ENCODE measurements at places on chromosomes 4 and X. TPM values are rescaled to one million over a fixed set of nuclear protein-coding genes. Genes with fewer than 3 reads are reported as not detected.

GRCh38 chr4:110830461-110830860 lies 207.6 kb upstream of the PITX2 start:
- no peaks in the 10 kb centered on the region for H3K36me3 ChIP-seq
- H3K27ac ChIP-seq: no peak overlapping the region
- H3K27me3 ChIP-seq: no peaks in the 10 kb centered on the region
- no peaks in the 10 kb centered on the region for H3K4me1 ChIP-seq
- no peak for DNase-seq

- DNase-seq: no peak
- H3K27ac ChIP-seq: no peak overlapping the region
- no peaks in the 10 kb centered on the region for H3K27me3 ChIP-seq
- no peak overlapping the region for H3K4me3 ChIP-seq
These were observed 18.7 kb upstream of the CD40LG start for GRCh38 chrX:136629084-136629750.

RAB9B gene
- total RNA-seq: 0.59 TPM

- H3K4me3 ChIP-seq: no peak overlapping the region
- no peaks in the 10 kb centered on the region for H3K27me3 ChIP-seq
- no peaks in the 10 kb centered on the region for H3K36me3 ChIP-seq
- H3K4me1 ChIP-seq: no peaks in the 10 kb centered on the region
These were observed 43.4 kb upstream of the GEMIN8 start for GRCh38 chrX:14073071-14073470.

DNA sequence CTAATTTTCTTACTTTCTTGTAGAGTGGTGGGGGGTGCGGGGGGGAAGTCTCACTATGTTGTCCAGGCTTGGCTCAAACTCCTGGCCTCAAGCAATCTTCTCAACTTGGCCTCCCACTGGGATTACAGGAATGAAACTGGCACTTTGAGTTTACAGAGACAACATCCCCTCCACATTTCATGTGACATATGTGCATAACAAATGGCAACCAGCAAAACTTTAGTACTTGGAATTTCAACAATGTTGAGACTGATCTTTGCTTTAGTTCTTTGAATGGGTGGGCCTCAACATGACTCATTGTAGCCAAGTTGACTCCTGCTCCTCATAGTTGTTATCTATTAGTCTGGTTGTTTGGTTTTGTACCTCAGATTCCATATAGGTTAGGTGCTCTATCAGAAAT lies 11.4 kb upstream of the FMR1 start:
- no peak for DNase-seq
- no peaks in the 10 kb centered on the region for H3K27me3 ChIP-seq
- H3K36me3 ChIP-seq: no peaks in the 10 kb centered on the region

DNA sequence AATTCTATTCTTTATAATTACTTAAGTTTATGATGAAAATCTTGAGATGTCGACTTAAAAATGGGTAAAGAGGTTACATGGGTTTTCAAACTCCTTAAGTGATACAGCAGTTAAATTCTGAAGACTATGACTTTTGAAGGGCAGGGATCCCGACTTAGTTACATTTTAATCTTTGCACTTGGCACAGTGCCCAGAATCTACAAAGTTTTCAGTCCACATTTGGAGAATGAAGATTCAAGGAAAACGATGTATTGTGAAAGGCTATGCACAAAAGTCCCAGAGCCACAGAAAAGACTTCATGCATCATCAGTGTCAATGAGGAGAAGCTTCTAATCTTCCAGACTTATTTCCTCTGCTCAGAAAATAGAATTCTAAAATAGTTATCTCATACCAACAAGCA lies 36.3 kb upstream of the GRPR start:
- no peak for DNase-seq
- no peaks in the 10 kb centered on the region for H3K36me3 ChIP-seq
- no peaks in the 10 kb centered on the region for H3K4me1 ChIP-seq
- H3K27ac ChIP-seq: no peak overlapping the region

DNA sequence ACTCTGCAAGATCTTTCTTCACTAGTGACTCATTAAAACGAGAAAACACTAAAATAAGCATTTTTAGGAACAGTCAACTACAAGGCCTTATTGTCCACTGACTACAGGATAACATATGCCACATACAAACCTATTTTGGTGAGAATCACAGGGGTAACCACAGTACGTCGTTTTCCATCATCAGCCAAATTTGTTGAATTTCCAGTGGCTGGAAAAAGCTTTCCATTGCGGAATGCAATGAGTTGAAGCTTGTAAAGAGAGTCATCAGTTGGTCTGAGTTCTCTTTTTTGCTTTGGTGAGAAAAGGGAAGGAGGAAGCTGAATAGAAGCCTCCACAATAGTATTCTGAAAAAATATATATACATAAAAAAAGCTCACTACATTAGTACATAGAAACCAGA lies 102.4 kb downstream of the ADGRA3 start:
- DNase-seq: no peak
- no peaks in the 10 kb centered on the region for H3K36me3 ChIP-seq
- no peaks in the 10 kb centered on the region for H3K4me1 ChIP-seq
- no peaks in the 10 kb centered on the region for H3K27me3 ChIP-seq
- no peak overlapping the region for H3K27ac ChIP-seq
- H3K4me3 ChIP-seq: no peak overlapping the region

- H3K4me1 ChIP-seq: no peaks in the 10 kb centered on the region
- H3K36me3 ChIP-seq: no peaks in the 10 kb centered on the region
- no peak for DNase-seq
- H3K4me3 ChIP-seq: no peak overlapping the region
- H3K27me3 ChIP-seq: no peaks in the 10 kb centered on the region
These were observed 7.9 kb downstream of the SMIM31 start for GRCh38 chr4:164761746-164762275.

AFF2 gene
- 10.9 TPM for total RNA-seq

DNA sequence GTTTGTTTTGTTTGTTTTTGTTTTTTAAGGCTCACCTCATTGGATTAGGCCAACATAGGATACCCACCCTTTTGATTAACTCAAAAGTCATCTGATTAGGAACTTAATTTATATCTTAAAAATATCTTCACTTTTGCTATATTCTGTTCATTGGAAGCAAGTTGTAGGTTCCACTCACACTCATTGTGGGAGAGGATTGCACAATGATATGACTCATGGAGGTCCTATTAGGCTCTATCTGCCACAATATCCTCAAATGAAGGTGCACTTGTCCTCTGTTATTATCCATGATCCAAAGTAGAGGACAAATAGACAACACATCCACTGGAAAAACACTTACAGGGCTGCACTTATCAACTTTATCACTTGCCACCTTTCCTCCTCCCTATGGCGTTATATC lies 60.5 kb upstream of the ADAMTS3 start:
- H3K36me3 ChIP-seq: no peaks in the 10 kb centered on the region
- no peak overlapping the region for H3K4me3 ChIP-seq
- no peaks in the 10 kb centered on the region for H3K27me3 ChIP-seq

GRCh38 chrX:12567857-12568256 lies 223.4 kb upstream of the PRPS2 start:
- H3K27ac ChIP-seq: no peak overlapping the region
- no peaks in the 10 kb centered on the region for H3K27me3 ChIP-seq
- H3K4me3 ChIP-seq: no peak overlapping the region
- H3K4me1 ChIP-seq: no peaks in the 10 kb centered on the region
- H3K36me3 ChIP-seq: no peaks in the 10 kb centered on the region
- no peak for DNase-seq

SMR3B gene
- total RNA-seq: not detected
